ENCODE measurements at places on chromosomes 12 and 14.

DNA sequence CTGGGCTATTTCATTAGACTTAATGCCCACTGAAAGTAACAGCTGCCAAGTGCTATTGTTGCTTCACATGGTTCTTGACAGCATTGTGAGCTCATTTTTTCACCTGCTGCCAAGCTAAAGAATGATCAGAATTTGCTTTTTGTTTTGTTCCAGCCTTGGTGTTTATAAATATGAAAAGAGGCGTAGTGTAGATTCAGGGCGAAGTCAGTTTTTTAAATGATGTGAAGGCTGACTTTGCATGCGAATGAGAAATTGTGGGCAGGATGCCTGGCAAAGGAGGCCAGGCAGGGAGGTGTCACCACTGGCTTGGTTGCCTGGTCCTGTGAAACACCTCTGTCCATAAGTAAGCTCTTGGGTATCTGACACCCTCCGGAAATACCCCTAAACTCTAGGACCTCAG is 93.3 kb upstream of the NAP1L1 start:
- no peak for DNase-seq

DNA sequence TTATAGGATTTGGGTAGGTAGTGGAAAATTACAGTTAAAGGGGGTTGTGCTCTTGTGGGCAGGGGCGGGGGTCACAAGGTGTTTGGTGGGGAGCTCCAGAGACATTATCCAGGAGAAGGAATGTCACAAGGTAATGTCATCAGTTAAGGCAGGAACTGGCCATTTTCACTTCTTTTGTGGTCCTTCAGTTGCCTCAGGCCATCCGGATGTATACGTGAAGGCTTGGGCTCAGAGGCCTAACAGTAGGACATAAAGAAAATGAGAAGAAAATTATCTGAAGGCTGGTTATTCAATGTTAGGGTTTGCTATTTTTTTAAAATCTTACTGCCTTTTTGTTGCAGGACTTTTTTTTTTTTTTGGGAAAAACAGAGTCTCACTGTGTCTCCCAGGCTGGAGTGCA is 2.5 kb upstream of the PSEN1 start:
- no peak for DNase-seq

DNA sequence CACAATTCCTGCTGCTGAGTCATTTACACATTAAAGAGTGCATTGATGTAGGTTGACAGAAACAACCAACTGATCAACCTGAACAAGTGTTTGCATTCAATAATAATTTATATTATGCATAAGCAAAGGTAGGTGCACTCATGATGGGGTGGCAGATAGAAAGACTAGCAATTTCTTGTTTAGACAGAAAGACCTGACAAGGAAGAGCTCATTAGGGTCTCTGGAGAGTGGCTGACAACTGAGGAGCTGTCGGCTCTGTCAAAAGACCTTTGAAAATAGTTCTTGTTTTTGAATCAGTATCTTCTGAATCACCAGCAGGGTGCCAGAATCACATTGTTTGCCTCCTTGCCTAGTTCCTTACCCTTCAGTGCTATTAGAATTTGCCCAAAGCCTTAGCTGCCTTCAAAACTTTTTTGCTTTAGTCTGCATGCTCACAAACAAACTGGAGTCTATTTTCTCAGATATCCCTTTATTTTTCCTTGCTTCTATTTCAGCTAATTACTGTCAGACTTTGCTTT is 234.7 kb downstream of the BTG1 start:
- DNase-seq = no peak

- DNase-seq = no peak
Measured at GRCh38 chr12:122730215-122731014, at the start of gene HCAR1. TSS of gene HCAR1 (minus strand) at chr12:122730844. CDS start at chr12:122730339, 505 bp downstream.

GRCh38 chr14:57845802-57846531 is 19.9 kb downstream of the SLC35F4 start:
- DNase-seq = peak; percentile 87

- DNase-seq = no peak
Measured at GRCh38 chr14:20468764-20469241, 403 bp upstream of the PNP start.

- DNase-seq = peak; percentile 35
Measured at GRCh38 chr12:72271451-72272090, 599 bp upstream of the TRHDE start.

DNA sequence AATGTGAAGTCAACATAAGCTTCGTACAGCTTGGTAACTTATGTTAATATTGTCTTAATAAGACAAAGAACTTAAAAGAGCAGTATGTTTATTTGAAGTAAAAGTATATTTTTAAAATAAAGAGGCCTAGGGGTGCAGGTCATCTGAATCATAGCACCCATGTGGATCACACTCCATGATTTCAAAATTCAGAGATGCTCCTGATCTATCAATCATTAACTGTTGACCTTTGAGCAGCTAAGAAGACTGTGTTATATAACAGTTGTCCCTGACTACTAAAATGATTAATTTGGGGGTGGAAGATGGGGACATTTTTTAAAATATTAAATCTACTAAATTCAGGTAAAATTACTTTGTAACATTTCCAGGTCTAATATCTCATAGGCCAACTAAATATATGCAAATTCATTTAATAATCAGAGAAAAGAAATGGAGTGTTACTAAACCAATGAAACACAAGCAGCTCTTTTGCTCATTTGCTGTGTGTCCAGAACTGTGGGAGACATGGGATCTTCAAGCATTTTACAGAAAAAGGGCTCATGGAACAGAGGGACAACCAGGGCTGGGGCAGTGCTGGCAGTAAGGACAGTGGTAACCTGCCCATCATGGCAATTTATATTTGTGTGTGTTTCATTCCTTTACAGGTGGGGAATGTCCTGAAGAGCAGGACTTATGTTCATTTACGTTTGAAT is 120.7 kb upstream of the PCED1B start:
- DNase-seq = no peak

DNA sequence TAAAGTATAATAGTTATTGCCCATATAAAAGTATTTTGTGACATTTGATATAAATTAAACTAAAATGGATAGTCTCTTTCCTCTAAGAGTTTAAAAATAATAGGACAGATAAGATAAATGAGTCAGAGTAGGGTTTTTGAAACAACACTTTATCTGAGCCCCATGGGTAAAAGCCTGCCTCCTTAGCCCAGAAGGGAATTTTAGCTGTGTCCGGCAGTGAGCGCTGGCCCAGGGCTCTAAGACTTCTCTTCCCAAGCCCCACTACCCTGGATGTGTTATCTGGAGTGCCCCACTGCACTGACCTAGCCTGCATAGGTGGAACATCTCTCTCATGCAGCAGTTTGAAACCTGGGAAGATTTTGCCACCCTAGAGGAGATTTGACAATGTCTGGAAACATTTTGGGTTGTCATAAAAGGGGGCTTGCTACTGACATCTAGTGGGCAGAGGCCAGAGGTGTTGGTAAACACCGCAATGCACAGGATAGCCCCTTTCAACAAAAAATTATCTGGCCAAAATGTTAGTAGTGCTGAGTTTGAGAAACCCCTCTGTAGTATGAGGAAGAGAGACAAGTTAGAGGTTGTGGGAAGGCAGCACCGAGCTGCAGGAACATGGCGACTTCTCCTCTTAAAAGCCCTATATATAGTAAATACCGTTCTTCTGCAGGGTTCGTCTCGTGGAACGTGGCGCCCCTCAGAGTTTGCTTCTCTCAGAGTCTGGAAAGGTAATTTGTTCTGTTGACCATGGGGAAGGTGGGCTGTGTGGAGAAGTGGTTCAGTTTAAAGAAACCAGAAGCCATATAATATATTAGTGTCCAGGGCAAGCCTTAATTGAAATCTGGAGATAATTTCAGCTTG is 29.3 kb upstream of the ATF1 start:
- peak; percentile 21 for DNase-seq

DNA sequence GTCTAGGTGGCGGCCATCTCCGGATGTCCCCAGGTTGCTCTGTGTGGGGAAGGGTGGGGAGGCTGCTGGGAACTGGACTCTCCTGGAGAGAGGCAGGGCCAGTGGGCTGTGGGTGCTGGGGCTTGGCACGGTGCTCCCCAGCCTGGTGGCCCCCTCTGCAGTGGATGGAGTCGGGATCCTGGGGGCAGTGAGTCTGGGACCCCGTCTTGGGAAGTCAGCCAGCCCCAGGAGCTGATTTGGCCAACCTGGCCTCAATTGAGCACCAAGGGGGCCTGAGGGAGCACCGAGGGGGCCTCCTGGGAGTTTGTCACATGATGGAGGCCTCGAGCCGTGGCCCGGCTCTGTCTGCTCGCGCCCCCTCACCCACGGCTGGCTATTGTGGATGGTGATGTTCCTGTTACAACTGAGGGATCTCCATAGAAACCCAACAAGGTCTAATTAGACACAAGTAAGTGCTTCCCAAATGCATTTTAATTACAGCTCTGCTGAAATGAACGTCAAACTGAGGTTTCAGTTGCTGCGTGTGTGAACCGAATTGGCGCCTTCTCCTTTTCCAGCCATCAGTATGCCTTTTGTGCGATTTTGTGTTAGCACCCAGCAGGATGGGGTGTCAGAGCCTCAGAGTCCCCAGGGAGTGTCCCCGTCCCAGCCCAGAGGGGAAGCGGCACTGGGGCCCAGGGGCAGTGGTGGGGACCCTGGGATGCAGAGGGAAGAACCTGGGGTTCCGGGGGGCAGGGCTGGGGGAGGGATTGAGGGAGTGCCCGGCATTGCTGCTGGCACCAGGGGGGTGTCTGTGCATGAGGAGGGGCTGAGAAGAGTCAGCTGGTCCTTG is 71.8 kb downstream of the KIF26A start:
- no peak for DNase-seq

DNA sequence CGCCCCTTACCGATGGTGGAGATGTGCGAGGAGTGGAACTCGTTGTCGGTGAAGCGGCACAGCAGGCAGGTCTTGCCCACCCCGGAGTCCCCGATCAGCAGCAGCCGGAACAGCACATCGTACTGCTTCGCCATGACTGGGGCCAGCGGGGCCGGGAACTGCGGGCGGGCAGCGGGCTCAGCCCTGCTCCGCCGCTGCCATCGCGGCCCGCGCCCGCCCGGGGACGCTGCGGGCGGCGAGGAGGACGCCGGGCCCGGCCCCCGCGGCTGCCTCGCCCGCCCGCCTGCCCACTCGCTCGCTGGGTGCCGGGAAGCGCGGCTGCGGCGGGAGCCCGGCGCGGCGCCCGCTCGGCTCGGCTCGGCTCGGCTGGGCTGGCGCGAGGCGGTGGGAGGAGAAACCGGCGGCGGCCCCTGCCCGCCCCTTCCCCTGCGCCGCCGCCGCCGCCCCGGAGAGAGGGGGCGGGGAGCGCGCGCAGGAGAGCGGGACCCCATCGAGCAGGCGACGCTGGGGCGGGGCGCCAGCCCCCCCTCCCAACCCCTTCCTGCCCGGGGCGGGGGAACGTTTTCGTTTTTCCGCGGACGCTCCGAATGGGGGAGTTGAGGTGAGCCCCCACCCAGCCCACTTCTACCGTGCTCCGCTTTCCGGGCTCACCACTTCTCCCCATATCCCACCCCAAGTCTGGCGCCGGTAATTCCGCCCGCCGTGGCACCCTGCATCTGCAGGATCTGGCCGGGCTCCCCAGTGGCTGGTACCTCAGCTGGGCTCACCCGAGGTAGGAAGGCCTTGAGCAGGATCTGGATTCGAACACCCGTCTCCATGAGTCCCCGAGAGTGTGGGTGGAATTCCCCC is at the start of gene RAB15:
Gene RAB15 (minus strand): TSS at position 394 of the 849 bp plus-strand sequence. CDS start 260 bp downstream, at position 134.
- DNase-seq = peak; percentile 30

GRCh38 chr14:89648510-89648909 is 231.5 kb upstream of the FOXN3 start:
- no peak for DNase-seq

DNA sequence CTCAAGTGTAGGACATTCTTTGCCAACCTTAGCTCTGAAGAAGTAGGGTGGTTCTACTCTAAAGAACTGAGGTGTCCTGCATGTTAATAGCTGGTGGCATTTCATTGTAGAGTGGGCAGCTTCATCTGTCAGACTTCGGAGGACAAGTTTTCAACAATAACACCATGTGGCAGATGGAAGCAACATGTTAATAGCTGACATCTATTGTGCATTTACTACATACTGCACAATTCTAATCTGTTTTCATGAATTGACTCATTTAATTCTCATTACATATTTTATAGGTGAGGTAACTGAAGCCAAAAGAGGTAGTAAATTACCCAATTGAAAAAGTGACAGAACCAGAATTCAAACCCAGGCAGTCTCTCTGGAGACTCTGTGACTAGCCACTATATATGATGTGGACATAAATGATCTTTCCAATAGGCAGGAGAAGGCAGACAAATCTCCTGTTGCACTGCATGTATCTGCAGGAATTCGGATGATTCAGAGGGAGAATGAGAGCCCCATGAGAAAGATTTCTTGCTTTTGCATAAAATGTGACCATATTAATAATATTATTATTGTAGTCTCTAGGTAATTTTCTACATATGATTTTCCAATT is 137.2 kb upstream of the E2F7 start:
- DNase-seq = no peak

GRCh38 chr14:55746558-55746957 is 166.6 kb downstream of the KTN1 start:
- no peak for DNase-seq

- DNase-seq = peak; percentile 92
Measured at GRCh38 chr12:95637471-95638155, 86.3 kb upstream of the USP44 start.

- no peak for DNase-seq
Measured at GRCh38 chr12:17550011-17550410, 540.0 kb downstream of the RERGL start.

DNA sequence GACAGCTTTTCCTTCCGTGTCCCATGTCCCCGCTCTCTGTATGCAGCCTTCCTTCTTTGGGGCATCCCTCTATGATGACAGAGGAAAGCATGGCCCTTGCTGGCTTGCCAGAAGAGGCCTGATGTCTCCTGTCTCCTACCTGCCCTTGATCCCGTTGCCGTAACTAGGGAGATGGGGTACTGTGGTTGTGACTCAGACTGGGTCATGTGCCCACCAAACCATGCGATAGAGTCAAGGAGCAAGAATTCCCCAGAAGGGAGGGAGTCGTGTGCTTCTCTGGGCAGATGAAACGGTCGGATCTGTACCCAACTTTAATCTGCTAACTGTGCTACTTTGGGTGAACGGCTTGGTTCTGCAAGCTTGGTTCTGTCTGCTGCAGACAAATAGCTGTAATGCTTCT is 99.1 kb upstream of the DYNC1H1 start:
- DNase-seq = no peak

GRCh38 chr14:88834883-88835431 is 10.5 kb downstream of the TTC8 start:
- DNase-seq = peak; percentile 36

- no peak for DNase-seq
Measured at GRCh38 chr14:80213602-80214001, 2.3 kb upstream of the DIO2 start.

DNA sequence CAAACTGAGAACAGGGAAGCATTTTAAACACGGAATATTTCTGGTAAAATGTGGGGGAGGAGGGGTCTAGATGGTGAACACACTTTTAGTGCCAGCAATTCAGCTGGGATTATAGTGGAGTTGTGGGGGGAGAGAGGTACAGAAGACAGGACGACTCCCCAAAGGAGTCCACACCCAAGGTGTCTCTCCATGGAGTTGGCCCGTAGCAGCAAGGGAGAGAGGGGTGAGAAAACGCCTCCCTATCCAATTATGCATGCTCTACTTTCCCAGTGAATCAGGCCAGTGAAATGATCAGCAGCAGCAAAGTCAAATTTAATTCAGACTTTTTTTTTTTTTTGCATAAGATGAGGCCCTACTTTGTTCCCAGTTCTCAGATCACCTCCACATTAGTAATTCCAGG is 38.6 kb downstream of the BTG1 start:
- no peak for DNase-seq

- no peak for DNase-seq
Measured at GRCh38 chr12:83261998-83262397, 575.3 kb downstream of the TMTC2 start.

- no peak for DNase-seq
Measured at GRCh38 chr12:54368025-54368708, 3.9 kb upstream of the GPR84 start.

All from muscle of back (tissue), 13 donors.